Urothelium cell line (cell line): ENCODE measurements at places on chromosomes 5 and 9.

- DNase-seq: peak; percentile 61
These were observed 244.1 kb downstream of the ADGRV1 start for GRCh38 chr5:90802474-90803317.

DNA sequence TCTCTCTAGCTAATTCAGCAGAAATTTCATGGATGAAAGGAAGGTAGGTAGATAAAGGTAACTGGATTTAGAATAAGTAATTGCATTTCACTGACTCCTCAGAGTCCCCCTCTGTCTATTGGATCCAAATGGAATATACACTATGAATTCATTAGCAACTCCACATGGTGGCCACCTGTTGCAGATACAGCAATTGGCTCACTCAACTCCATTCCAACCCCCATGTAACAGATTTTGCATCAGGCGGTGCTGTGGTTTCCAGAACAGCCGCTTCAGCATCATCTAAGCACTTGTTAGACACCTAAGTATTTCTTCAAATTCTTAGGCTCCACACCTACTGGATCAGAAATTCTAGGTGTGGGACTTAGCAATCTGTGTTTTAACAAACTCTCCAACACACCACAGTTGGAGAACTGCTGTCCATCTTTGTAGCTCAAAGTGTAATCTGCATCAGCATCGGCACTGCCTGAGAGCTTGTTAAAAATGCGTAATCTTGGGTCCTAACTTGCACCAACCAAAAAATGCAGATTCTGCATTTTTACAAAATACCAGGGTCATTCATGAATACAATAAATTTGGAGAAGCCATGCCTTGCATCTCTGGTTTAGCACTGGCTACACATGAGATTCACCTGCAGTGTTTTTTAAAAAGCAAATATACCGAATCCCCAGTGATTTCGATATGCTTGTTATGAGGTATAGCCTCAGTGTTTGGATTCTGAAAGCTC, 413.8 kb upstream of the CD180 start:
- no peak for DNase-seq

GRCh38 chr5:161378701-161379100, 167.8 kb downstream of the GABRB2 start:
- no peak for DNase-seq

GRCh38 chr5:134403951-134404350, 7.7 kb downstream of the CDKN2AIPNL start:
- no peak for DNase-seq

DNA sequence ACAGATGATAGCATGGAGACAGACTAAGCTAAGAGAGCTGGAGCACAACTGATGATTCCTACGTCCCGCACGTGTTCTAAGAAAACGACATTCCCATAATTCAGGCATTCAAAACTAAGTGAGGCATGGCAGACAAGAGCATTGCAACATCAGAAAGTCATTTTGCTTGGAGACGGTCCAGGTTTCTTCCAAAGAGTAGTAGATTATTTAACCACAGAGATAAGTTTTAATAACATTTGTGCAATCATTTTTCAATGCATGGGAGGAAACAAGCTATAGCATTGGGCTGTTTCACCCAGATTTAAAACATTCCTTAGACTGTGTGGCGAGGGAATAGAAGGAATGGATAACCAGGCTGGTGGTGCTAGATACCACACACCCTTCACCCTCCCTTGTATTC, 117.2 kb downstream of the APBA1 start:
- no peak for DNase-seq

DNA sequence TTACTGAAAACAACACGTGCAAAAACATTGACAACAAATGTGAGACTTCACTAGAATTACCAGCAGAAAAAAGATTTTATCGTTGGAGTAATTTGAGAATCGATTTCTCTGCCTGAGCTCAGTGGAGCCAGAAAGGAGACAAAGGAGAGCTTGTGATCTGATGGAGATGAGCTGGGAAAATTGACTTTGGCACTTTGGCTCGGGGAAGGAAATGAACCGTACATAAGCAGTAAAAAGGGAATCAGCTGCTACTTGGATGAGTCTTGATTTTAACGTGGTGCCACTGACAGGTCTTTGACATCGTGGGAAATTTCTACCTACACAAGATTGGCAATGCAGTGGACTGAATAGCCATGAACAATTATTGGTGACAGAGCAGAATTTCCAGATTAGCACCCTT, 244.7 kb upstream of the RPS23 start:
- DNase-seq: no peak

DNA sequence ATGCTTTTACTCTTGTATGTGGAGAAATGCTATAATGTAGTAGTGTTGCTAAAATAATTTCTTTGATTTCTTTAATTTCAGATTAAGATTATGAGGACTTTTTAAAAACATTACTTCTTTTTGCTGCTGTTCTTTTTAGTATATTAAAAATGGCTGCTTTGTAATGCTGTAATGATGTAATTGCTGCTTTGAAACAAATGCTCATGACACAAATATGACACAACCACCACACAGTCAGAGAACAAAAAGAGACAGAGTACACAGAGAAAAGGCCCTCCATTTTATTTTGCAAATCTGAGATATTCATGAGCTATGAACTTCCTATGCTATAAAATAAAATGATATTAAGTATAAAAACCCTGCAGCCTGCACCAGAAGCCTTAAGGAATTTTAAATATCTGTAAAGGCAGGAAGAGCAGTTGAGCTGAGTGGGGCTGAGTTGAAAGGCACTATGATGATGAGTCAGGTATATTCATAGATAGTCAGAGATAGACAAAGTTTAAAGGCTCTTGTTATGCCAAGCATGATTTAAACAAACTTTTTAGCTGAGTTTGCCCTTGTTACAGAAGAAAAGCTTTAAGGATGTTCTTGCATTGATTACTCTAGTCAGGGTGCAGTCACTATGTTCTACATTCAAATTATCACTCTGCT, 5.1 kb upstream of the POU5F2 start:
- no peak for DNase-seq

GRCh38 chr5:13581914-13582313, 362.6 kb downstream of the DNAH5 start:
- no peak for DNase-seq

- no peak for DNase-seq
These were observed 845.2 kb upstream of the CDH18 start for GRCh38 chr5:20833081-20833627.

DNA sequence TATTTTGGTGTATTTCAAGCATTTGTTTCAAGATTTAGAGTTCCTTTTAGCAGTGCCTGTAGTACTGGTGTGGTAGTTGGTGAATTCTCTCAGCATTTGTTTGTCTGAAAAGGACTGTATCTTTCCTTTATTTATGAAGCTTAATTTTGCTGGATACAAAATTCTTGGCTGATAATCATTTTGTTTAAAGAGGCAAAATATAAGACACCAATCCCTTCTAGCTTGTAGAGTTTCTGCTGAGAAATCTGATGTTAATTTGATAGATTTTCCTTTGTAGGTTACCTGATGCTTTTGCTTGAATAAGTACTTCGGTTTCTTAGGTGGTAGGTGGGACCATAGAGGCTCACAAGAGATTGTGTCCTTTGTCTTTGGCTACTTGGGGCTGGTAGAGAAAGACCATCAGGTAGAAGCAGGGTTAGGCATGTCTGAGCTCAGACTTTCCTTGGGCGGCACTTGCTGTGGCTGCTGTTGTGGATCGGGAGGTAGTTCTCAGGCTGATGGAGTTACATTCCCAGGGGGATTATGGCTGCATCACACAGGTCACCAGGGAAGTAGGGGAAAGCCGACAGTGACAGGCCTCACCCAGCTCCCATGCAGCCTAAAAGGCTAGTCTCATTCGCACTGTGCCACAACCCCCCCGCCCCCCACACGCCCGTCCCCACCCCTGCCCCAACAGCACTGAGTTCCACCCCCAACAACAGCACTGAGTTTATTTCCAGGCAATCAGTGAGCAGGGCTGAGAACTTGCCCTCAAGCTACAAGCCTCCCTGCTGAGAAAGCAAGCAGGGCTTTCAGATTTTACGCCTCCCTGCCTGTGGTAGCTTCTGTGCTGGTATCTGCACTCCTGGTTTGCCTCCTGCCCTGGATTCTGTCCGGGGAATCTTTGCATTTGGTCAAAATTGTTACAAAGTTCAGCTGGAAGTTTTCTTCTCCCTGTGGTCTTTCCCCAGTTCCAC, 127.1 kb upstream of the GLRA1 start:
- no peak for DNase-seq

- DNase-seq: no peak
These were observed 53.3 kb downstream of the JADE2 start for GRCh38 chr5:134578578-134579283.

DNA sequence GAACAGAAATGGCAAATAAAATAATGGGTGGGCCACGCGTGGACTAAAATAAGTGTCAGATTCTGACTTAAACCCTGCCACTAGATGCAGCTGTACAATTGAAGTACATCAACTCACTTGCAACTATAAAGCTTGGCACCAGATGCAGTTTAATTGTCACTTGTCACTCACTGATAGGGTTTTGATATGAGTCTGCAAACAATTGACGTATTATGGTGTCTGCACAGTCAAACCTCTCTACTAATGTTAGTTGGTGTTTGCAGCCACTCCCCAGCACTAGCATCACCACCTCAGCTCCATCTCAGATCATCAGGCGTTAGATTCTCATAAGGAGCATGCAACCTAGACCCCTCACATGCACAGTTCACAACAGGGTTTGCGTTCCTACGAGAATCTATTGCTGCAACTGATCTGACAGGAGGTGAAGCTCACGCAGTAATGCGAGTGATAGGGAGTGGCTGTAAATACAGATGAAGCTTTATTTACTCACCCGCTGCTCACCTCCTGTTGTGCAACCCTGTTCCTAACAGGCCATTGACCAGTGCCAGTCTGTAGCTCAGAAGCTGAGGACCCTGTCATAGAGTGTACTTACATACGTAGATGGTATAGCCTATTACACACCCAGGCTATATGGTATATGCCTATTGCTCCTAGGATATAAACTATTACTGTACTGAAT, 72.1 kb upstream of the SEMA6A start:
- DNase-seq: no peak

DNA sequence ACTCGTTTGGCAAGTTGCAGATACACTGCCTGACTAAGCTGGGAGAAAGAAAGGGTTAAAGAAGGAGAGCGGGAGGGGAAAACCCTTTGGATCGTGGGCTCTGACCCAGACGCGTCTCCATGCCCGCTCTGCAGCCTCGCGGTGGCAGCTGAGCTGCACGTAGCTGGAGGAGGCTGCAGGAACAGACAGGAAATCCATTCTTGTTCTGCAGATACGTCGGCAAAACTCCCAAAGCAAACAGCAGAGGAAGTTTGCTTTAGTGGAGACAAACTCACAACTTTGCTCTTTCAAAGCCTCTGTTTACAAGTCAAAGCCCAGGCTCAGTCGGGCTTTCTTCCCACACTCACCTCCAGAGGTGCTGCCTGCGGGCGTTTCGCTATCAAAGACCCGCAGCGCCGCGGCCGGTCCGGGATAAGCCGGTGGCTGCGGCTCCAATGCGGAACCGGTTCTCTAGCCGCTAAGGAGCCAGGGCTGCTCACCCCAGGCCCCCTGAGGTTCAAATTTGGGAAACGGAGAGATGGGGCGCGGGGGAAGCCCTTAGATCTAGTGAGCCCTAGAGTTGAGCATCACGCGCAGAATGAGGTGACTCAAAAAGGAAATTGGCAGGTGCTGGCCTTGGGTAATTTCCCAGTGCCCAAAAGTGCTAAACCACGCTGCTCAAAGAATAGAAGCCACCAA, 60.7 kb downstream of the MAT2B start:
- DNase-seq: no peak

DNA sequence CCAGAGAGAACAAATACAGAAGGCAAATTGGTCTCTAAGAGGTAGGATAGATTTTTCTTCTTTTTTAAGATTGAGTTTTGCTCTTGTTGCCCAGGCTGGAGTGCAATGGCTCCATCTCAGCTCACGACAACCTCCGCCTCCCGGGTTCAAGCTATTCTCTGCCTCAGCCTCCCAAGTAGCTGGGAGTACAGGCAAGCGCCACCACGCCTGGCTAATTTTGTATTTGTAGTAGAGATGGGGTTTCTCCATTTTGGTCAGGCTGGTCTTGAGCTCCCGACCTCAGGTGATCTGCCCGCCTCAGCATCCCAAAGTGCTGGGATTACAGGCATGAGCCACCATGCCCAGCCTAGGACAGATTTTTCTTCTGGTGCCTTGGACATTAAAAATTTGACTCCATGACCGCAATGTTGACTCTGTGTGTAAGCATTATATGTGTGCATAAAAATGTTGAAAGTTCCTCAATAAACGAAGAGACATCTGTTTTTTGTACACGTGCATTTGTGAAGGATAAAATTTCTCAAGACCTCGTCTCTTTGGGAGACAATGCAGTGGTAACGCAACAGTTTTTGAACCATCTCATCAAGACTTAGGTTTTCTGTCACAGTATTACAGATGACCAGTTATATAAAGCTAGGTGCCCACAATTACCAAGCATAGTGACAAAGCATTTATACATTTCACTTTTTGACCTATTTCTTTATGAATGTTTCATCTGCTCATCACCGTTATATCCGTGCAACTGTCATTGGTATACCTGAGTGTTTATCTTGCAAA, 17.4 kb downstream of the VCP start:
- DNase-seq: no peak

DNA sequence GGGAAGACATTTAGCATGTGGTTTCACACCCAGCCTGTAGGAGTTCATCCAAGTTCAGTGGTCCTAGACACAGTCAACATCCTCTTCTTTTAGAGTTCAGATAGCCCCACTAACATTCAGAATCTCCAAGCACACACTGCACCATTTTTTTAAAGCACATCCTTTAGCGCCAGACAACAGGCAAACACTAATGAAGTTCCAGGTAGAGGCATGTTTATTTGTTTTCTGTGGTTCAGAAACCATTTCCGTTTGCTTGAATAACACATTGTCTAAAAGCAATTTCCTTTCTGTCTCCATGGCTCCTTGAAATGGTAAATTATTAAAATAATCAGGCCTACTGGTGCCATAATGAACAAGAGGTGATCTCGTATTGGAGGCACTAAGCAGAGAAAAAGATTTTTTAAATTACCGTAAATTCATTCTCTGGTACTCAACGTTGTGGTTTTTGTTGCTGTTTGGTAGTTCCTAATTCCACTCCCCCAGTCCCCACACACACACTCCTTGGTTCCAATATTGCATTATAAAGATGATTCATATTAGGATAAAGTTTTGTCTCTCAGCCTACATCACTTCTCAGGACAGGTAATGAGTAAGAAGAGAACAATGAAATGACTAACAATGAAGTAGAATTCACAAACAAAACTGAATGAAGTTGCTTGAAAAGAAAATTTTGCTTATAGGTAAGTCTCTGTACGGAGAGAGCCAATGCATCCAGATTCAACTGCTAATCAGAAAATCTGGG, 153.1 kb downstream of the PCSK1 start:
- peak; percentile 57 for DNase-seq

DNA sequence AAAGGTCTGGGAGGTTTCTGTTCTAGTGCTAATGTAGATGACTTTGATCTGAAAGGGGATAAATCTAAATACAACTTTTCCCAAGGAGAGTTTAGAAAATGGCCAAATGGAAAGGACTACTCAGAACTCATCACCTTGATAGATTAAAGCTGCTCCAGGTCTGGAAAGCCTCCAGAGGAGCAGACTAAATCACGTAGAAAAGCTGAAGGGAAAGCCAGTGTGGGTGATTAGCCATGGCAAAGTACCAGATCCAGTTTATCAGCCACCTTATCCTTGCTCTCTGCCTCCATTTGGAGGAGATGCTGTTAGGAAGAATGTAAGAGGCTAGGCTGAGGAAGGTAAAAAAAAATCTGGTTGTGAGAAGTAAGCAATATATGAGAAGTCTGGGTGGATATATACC, 120.7 kb upstream of the RAI14 start:
- DNase-seq: no peak
